ENCODE measurements at places on chromosomes 2 and 18.

DNA sequence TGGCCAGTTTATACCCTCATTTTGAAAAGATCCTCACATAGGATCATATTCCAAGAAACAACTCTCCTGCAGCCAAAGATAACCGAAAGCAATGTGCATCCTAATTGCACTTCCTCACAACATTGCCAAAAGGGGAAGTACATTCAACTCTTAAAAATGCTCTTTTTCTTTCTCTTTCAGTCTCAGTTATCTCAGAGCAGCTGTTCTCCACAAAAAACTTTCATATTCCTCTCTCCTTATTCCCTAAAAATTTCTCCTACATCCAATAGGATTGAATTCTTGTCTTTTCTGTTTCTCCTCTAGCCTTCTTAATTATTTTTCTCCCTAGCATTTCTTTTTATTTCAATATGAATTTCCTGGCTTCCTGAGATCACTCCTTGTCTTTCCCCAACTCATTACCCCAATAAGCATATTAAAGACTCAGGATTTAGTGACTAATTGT is 7.4 kb upstream of the VRK2 start:
- no peak for DNase-seq

DNA sequence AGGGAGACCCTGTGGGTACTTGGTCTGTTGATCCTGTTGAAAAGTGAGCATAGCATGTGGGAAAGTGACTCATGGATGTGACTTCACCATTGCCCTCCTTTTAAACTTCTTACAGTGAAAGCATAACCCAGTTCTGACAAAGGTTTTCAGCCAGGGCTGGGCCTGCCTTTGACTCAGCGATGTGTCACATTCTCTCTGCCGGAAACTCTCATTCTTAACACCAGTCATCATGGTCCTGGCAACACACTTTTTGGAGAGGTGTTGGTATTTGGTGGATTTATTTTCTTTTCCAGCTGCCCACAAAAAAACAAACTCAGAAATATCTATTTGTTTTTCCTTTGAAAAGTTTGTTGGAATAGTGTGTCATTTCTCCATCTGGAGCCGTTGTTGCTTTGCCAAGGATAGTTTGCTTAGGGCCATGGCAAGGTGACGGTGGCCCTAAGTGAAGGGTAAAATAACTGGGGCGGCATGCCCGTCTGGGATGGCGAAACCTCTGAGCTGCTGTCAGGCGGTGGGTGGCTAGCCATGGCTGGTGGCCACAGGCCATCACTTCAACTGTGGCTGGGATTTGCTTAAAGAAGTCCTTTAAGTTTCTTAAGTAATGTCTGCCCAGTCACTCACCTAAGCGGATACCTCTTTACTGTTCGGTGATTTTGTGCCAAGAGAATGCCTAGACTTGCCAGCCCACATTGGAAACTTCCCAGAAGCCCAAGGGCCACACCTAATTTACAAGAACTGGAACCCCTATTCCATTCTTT is 123.3 kb downstream of the LTBP1 start:
- no peak for DNase-seq

GRCh38 chr18:4352746-4353551 is 102.2 kb downstream of the DLGAP1 start:
- no peak for DNase-seq

DNA sequence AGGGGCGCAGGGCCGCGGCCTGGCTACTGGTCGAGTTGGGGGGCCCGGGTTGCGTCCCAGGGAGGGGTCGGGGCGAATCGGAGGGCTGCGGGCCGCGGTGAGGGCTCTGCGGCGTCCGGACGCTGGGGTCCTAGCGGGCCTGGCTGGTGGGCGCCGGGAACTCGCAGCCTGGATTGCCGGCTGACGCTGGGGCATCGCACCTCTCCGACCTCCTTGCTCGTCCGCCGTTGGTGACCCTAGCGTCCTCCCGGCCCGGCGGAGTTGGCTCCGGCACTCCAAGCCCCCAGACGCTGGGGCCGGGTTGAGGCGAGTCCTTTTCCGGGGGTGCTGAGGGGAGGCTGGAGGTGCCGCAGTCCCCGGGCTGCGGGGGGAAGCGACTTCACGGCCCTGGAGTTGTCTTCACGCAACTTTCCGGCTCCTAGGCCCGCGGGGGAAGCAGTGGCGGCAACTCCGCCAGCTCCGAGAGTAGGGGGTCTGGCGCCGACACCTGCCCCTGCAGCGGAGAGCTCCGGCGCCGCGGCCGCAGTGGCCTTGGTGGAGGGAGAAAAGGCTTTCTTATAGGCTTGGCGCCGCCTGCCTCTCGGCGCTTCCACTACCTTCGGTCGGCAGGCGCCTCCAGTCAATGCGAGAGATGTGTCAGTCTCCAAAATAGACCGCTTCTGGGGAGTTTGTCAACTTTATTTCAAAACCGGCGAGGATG is 70.3 kb downstream of the HAUS1 start:
- no peak for DNase-seq

GRCh38 chr18:60555625-60556024 is 183.1 kb upstream of the MC4R start:
- DNase-seq = no peak

- DNase-seq = no peak
These were observed 177.3 kb upstream of the ARL4C start for GRCh38 chr2:234673961-234674759.

DNA sequence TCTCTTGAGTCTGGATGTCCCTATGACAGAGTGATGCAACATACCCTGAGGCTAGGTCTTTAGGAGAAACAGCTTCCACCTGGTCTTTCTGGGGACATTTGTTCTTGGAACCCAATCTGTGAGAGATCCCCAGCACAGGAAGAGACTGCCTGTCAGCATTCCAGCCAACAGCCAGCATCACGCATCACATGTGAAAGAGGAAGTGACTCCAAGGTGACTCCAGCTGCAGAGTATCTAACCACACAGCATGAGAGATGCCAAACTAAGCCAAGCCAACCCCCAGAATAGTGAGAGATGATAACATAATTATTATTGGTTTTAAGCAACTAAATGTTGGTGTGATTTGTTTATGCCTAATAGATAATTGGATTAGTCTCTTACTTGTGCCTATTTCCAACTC is 35.7 kb downstream of the C18orf63 start:
- DNase-seq = no peak

DNA sequence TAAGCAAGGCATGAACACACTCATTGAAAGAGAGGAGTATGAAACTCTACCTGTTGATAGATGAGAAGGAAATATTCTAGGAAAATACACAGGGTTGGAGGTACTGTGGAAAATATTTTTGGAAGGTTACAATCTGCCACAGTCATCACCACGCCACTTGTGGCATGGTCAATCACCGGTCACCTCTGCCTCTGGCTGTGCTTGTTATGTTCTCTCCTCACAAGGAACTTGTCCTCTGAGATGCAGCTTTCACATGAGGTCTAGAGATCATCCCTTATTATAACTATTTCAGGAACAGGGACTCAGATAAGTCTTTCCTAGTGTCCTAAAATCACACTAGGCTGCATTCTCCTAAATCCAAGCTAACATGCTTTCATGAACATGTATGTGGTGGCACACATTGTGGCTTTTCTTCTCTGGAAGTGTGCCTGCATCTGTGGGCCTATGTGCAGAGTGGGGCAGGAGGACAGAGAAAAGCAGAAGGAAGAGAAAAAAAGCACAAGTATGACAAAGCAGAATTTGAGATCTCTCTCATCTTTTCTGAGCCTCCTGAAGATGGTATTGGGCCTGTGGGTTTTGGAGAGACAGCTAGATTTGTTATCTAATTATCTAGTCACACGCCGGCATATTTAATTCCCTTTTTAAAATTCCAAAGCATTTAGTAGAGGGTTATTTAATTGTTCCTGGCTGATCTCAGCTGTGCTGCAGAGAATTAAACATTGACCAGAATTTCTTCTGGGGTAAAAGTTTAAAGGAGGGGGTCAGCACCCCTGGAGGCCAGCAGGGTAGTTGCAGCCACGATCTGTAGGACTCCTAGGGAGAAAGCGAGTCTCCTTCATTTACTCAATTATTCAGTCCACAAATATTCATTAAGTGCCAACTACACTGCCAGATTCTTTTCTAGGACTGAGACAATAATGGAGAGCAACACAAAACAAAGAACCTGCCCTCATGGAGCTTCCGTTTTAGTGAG is 294.6 kb downstream of the RDH14 start:
- no peak for DNase-seq

GRCh38 chr18:33720133-33720532 is 142.1 kb downstream of the ASXL3 start:
- DNase-seq = no peak

DNA sequence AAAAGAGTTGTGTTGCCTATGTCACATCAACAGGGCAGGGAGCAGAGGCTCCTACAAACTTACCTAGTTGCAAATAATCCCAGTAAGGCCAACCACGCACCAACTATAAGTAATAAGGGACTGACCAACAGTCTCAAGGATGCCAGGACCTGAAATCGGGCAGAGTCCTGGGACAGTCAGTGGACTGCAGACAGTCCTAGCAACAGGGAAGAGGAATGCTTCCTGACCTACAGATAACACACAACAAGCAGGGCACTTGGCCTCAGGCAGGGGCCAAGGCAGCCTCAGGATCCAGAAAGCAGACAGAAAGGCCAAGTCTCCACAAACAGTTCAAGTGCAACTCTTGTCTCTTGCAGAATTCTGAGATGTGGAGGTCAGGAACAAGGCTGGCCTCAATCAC is 56.2 kb downstream of the GALNT14 start:
- no peak for DNase-seq

DNA sequence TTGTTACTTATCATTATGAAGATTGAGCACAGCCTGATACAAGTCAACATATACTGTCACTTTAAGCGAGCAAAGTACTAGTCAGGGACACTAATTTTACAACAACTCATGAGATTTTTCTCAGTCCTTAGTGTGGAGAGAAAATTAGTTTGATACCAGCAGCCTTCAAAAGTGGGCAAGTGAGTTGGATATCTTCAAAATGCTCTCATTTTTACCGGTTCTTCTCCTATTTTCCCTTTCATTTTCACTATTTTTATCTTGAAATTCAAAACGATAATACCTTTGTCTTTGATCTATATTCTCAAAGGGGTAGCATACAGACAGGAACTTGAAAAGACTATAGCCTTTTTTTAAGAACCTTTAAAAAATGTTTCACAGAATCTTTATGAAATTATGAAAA is 52.0 kb upstream of the UBXN4 start:
- no peak for DNase-seq

GRCh38 chr2:61537277-61537949 is 743 bp downstream of the XPO1 start:
- DNase-seq = no peak

DNA sequence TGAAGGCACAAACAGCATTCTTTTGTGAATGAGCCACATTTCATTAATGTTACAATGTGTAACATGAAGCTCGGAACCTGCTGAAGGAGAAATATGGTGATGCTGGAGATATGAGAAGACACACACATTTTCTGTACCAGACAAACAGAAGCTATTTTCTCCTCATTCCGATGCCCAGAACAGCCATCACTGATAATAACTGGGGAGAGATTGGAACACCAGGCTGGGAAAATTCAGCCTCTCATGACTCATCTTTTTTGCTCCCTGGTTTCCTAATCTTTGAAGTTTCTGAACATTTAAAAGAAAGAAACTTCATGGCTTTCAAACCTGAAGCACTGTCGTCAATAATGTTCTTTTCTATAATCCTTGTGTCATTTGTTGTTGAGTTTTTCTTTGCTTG is 110.9 kb downstream of the LYPD6 start:
- no peak for DNase-seq

- DNase-seq = no peak
These were observed 538.3 kb upstream of the CDH2 start for GRCh38 chr18:28715206-28715605.
